ENCODE measurements at places on chromosomes 11 and 22. TPM values are rescaled to one million over a fixed set of nuclear protein-coding genes. Genes with fewer than 3 reads are reported as not detected.
A peak's percentile ranks its signal among the peaks of the same experiment; 100 is the strongest.

SCGB1D2 gene
- not detected for total RNA-seq

- DNase-seq: peak; percentile 69
These were observed 75.5 kb downstream of the PACSIN2 start for GRCh38 chr22:42939451-42939881.

DNA sequence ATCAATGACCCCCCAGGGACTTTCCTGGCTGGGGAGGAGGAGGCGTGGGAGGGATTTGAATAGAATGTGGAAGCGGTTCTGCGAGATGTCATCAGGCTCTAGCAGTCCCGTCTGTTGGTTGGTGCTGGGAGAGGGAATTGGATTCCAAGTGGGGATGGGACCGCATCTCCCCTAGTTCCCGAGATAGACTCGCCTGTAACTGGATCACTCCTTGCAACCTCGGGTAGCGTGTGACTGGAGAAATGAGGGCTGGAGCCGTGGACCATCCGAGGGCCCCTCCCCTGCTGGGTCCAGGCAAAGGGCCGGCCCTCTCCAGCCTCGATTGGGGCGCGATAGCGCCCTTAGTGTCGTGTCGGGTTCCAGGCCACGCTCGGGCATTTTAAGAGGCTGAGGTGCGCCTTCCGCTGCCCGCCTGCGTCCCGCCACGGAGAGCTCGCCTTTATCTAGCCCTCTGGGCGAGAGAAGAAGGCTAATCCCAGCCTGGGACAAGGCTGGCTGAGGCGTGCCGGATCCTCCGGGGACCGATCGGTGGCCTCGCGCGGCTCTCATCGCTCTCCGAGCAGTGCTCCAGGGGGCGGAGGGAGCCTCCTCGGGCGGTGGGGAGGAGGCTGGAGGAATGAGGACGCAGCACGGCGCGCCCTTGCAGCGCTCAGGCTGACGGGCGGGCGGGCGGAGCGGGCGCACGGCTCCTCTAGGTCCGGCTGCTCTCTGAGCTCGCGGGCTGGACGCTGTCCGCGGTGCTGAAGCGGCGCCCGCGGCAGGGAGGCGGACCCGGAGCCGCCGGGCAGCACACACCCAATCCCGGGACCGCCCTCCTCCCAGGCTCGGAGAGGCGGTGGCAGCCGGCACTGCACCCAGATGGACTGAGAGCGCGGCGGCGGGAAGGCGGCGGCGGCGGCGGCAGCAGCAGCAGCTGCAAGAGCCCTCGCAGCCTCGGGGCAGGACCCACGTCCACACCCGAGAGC, 107.8 kb downstream of the OSBP2 start:
- peak; percentile 81 for DNase-seq

DNA sequence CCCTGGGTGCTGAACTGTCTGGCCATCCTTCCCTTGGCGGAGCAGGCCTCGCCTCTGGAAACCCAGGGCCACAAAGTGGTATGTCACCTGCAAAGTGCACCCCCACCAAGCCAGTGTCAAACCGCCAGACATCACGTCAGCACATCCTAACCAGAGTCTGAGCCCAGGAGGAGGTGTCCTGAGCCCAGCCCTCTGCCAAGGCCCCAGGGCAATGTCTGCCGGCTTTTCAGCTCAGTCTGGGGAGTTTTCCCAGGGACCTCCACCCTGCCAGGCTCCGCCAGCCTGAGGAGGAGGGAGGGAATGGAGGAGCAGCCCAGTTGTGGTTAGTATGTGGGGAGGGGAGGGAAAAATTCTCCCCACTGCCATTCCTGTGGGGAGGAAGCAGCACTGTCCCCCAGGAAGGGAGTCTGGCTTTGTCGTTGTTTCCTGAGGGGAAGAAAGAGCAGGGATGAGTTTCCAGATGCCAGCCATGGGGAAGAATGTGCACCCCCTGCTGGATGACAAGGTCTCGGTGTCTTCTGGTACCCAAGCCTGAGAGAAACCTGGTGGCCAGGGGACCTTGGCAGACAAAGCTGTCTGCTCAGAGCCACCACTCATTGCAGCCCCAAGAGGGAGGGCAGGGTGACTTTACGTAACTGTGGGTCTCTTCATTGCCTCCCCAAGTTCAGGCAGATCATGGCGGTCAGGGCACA, 81.4 kb upstream of the CD82 start:
- DNase-seq: no peak

- no peak for DNase-seq
These were observed 1.4 kb downstream of the KDM2A start for GRCh38 chr11:67120456-67120855.

SOX10 gene
- total RNA-seq: 3.4 TPM

DNA sequence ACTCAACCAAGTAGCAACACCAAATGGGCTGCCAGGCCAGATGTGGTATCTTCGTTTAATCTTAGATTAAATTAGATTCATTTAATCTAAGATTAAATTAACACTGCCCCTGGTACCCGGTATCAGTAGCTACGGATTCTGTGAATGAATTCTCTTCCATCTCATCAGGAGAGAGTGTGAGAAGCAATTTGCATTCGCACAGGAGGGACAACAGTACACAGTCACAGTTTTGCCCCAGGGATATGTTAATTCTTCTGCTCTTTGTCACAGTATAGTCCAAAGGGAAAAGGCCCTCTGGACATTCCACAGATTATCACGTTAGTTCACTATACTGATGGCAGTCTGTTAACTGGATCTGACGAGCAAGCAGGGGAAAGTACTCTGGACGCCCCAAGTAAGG, 22.9 kb downstream of the ASCL2 start:
- no peak for DNase-seq

DNA sequence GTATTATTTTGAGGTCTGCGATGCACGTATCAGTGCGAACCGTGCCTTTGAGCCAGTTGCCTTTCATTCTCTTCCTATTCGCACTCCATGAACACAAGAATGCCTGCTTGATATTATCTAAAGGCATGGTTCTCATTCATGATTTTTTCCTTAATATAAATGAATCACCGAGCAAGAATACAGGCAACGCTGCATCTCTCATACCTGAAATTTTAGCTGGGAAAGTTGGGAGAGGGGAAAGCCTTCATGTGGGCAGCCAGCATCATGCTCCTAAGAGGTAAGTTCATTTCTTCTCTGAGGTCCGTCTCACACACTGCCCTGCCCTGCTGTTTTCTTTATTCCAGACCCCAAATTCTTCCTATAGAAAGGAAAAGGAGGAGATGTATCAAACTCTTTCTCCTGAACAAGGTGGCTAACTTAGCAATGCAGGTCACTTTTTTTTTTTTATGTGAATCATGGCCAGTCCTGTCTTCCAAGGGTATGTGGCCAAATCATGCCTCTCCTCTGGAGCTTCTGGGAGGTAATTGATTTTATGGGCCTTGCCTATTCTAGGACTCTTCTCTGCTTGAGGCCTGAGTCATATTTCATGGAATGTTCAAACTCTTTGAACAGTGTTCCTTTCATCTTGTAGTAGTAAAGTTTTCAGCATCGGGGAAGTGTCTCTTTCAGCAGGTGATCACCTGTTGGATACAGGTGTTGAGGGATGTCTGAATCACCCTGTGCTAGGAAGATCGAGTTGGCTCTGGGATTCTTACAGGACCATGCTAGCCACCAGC, 3.2 kb downstream of the GLB1L2 start:
- DNase-seq: no peak

- no peak for DNase-seq
These were observed at the start of gene SEZ6L for GRCh38 chr22:26169315-26170111. TSS of gene SEZ6L (plus strand) at chr22:26169462. CDS start at chr22:26169670, 208 bp downstream.

- no peak for DNase-seq
These were observed 14.5 kb downstream of the RPL27A start for GRCh38 chr11:8697054-8697453.

GRCh38 chr11:79363256-79363655, 77.6 kb downstream of the TENM4 start:
- no peak for DNase-seq
